Parietal lobe (tissue), 2 donors: ENCODE measurements at places on chromosomes 13 and 19. TPM values are rescaled to one million over a fixed set of nuclear protein-coding genes. Genes with fewer than 3 reads are reported as not detected.

Gene BEST2
- total RNA-seq, result not detected

Gene OR7A5
- total RNA-seq, result not detected

Gene OR10H1
- total RNA-seq, result not detected

Gene SHFL
- total RNA-seq, result 6.6 TPM

Gene FFAR2
- total RNA-seq, result not detected

Gene SMIM17
- 11.9 TPM for total RNA-seq

Gene ZNF154
- 81.7 TPM for total RNA-seq
